ENCODE measurements at places on chromosomes 4 and X.

GRCh38 chrX:54416965-54417364, 23.2 kb upstream of the TSR2 start:
- DNase-seq: no peak

DNA sequence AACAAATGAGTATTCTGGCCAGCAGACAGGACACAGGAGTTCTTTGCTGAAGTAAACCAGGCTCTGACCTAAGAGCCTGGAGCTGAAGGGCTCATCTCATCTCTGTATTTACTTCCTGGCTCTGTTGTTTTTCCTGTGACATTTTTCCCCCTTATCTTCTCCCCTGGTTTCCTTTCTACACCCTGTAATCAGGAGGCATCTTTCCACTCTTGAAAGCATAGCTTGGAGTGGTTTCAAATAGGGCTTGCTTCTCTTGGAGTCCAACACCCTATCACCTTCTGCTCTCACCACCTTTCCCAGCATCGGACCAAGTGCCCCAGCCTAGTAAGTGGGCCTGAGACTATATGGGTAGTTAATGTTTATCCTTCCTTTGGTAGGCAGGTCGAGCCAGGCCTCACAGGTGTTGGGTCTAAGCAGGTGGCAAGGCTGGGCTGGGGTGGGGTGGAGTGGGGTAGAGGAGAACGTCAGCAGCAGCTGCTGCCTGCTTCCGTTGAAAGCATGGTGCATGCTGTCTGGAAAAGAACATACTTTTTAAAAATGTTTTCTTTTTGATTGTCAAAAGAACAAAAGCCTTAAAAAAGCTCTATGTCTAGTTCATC, 1.2 kb downstream of the DRP2 start:
- no peak for DNase-seq

DNA sequence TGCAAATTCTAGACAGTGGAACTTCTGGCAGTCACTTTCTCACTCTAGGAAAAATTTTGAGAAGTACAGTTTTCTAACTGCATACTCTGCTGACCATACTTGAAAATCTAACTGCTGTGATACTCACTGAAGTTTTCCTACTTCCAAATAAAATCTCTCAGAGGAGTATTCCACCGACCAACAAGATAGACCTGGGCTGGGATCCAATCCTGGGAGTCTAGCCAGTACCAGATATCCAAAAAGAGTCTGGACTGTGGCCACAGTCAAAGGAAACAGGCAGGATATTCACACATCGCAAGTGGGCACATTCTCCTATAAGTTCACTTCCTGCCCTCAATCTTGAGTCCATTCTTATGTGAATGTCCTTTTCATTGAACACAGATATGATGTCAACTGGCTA, 1138.7 kb upstream of the PCDH7 start:
- no peak for DNase-seq

- no peak for DNase-seq
Observed at GRCh38 chr4:16123356-16124084, 39.7 kb upstream of the PROM1 start.

- DNase-seq: no peak
Observed at GRCh38 chr4:150079081-150079581, 886 bp downstream of the DCLK2 start.

GRCh38 chrX:12770440-12770839, 20.8 kb upstream of the PRPS2 start:
- no peak for DNase-seq

GRCh38 chr4:155688860-155689259, 22.2 kb downstream of the GUCY1A1 start:
- DNase-seq: no peak

- no peak for DNase-seq
Observed at GRCh38 chr4:84780719-84781118, 185.8 kb downstream of the WDFY3 start.

DNA sequence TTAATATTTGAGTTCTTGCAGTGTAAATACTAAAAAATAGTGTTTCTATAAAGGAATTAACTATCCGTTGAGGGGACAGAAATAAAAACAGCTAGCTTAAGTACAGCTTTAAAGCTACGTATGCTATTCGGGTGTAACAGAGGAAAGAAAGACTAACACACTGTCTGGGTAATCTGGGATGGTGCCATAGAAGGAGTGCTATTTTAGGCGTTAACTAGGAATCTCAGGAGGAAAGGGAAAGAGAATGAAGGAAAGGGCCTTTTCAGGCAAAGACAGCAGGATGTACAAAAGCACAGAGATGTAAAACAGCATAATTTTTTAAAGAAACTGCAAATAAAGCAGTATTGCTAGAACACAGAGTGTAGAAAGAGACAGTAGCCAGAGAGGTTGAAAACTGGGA, 161.8 kb downstream of the RAP1GDS1 start:
- DNase-seq: no peak

Data from vagina (tissue), 2 donors.